ENCODE measurements at places on chromosomes 5 and 9.
A peak's percentile ranks its signal among the peaks of the same experiment; 100 is the strongest.

DNA sequence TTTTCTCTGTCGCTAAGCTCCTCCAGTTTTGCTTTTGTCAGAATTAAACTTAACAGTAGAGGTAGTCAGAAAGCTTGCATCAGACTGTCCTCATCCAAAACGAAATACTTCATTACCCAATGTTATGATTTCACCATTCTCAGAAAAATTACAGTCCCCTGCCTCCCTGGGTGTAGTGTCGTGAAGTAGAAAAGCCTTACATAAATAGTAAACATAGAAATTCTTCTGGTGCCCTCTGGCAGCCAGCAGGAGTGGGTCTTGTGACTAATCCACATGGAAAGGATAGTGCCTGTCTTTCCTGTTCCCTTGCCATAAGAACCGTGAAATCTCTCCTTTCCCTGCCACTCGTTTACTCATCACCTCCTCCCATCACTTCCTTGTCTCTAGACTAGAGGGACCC lies 230.6 kb downstream of the GNA14 start:
- no peak overlapping the region for H3K27ac ChIP-seq
- no peaks in the 10 kb centered on the region for H3K4me1 ChIP-seq
- no peak for DNase-seq
- H3K27me3 ChIP-seq: no peaks in the 10 kb centered on the region

- no peaks in the 10 kb centered on the region for H3K36me3 ChIP-seq
- H3K27ac ChIP-seq: no peak overlapping the region
- H3K4me1 ChIP-seq: no peaks in the 10 kb centered on the region
- no peak for DNase-seq
- H3K4me3 ChIP-seq: no peak overlapping the region
- H3K27me3 ChIP-seq: peaks cover 6% of the 10 kb centered on the region
These were observed 456.7 kb downstream of the TLE4 start for GRCh38 chr9:80028501-80028900.

GRCh38 chr5:143061161-143061945 lies 291.2 kb downstream of the ARHGAP26 start:
- no peak for DNase-seq
- no peaks in the 10 kb centered on the region for H3K27me3 ChIP-seq
- H3K27ac ChIP-seq: no peak overlapping the region
- H3K4me3 ChIP-seq: no peak overlapping the region
- H3K36me3 ChIP-seq: peaks cover 8% of the 10 kb centered on the region

GRCh38 chr9:38003230-38003629 lies 65.8 kb downstream of the SHB start:
- no peaks in the 10 kb centered on the region for H3K27me3 ChIP-seq
- no peaks in the 10 kb centered on the region for H3K36me3 ChIP-seq
- no peak for DNase-seq
- H3K27ac ChIP-seq: peak overlapping the region; percentile 26
- no peak overlapping the region for H3K4me3 ChIP-seq

- no peak overlapping the region for H3K27ac ChIP-seq
- H3K4me1 ChIP-seq: peaks cover 11% of the 10 kb centered on the region
- H3K27me3 ChIP-seq: no peaks in the 10 kb centered on the region
- H3K4me3 ChIP-seq: no peak overlapping the region
- no peaks in the 10 kb centered on the region for H3K36me3 ChIP-seq
These were observed 48.4 kb upstream of the GNE start for GRCh38 chr9:36306471-36307306.

GRCh38 chr5:89128906-89129625 lies 246.1 kb upstream of the MEF2C start:
- H3K4me3 ChIP-seq: no peak overlapping the region
- H3K27me3 ChIP-seq: peaks cover 4% of the 10 kb centered on the region
- no peaks in the 10 kb centered on the region for H3K4me1 ChIP-seq
- DNase-seq: no peak

DNA sequence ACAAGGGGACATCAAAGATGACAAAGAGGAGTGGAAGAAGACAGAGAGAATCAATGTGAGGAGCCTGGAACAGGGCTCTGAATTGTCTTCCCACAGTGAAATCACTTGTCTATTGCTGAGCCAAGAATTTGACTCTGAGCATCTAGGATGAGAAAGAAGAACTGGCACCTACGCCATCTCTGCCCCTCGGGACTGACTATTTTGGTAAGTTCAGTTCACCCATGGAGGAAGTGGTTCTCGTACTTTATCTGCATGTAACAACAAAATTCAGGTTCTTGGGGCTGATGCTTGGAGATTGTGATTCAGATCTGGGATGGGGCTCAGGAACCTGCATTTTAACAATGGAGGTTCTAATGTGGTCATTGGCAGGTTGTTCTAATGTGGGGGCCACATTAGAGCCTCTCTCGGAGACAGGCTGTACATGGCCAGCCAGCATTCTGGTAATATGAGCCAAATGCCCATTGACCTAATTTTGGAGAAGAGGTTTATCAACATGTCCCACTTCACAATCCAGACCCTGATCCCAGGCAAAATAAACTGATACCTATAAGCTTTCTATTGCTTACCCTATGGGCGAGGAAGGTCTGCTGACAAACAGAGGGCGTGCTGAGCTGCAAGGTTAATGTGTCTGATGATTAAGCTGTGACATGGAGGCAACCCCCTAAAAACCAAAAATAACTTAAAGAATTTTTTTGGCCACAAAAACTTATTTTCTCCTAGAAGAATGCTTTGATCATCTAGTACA lies 2.7 kb upstream of the IL12B start:
- peaks cover 40% of the 10 kb centered on the region for H3K27me3 ChIP-seq
- H3K4me1 ChIP-seq: no peaks in the 10 kb centered on the region
- H3K27ac ChIP-seq: no peak overlapping the region
- peak overlapping the region; percentile 15 for H3K4me3 ChIP-seq
- DNase-seq: no peak
- H3K36me3 ChIP-seq: no peaks in the 10 kb centered on the region

GRCh38 chr9:97470076-97470475 lies 31.4 kb upstream of the TMOD1 start:
- DNase-seq: no peak
- no peaks in the 10 kb centered on the region for H3K36me3 ChIP-seq
- peaks cover 4% of the 10 kb centered on the region for H3K27me3 ChIP-seq
- H3K27ac ChIP-seq: no peak overlapping the region

DNA sequence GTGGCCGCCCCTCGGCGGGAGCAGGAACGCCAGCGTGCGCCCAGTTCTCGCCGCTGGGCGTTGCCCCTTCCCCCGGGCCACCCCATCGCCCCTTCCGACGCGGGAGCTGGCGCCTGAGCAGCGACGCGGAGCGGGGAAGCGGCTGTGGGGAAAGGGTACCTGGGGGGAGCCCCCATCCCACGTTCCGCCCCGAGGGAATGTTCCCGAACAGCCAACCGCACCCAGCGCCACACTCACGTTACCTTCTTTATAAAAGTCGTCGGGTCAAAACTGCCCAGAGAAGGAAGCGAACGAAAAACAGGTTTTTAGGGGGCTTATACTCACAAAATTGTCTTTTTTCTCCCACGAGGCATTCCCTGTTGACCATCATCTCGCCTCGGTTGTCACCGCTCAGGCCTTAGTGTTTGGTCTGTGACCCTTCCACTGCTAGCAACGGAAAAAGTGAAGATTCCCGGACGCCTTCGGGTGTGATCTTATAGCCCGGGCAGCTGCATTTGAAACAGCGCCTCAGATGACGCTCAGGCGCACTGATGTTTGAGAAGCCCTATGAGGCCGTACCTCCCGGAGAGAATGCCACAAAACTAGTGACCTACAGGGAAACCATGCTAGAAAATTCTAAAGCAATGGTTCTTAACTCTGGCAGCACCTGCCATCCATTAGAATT lies 475 bp upstream of the GOLM1 start:
- DNase-seq: no peak
- no peaks in the 10 kb centered on the region for H3K36me3 ChIP-seq
- peaks cover 27% of the 10 kb centered on the region for H3K4me1 ChIP-seq
- peak overlapping the region; percentile 91 for H3K4me3 ChIP-seq
- peak overlapping the region; percentile 95 for H3K27ac ChIP-seq

DNA sequence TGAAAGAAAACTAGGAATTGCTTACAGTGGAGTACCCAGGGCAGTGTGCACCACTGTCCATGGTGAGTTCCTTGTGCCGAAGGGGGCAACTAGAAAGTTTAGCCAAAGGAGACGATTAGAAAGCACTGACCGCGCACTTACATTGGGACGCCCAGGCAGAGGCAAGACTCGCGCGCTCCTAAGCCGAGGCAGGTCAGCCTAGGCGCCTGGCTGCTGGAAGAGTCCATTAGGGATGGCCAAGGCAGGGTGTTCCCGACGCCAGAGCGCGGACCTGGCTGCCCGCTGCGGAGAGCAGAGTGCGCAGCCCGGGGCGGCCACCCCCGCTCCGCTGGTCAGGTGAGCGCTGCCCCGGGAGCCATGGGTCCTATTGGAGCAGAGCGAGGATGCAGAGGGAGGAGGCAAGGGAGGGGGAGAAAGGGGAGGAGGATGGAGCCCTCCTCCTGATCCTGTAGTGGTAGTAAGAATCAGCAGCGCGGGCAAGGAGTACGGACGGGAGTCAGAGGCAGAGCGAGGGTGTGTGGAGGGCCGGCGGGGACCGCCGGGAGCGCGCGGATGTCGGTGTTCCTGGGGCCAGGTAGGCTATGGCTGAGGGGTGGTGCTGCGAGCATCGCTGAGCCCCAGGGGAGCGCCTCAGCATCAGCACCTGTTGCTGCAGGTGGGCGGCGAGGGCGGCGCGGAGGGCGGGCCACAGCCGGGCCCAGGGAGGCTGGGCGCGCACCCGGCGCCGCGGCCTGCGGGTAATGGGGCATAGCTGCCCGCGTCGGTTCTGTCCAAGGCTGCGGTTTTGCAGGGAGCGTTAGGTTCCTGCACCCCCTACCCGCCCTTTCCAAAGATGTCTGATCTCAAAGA lies at the start of gene ADGRV1:
TSS of gene ADGRV1 (plus strand) at position 454 of the 849 bp plus-strand sequence. CDS start at position 553, 99 bp downstream.
- H3K36me3 ChIP-seq: no peaks in the 10 kb centered on the region
- peaks cover 4% of the 10 kb centered on the region for H3K4me1 ChIP-seq
- peak within 1 kb of the TSS; percentile 64 for H3K27ac ChIP-seq
- DNase-seq: peak; percentile 92

DNA sequence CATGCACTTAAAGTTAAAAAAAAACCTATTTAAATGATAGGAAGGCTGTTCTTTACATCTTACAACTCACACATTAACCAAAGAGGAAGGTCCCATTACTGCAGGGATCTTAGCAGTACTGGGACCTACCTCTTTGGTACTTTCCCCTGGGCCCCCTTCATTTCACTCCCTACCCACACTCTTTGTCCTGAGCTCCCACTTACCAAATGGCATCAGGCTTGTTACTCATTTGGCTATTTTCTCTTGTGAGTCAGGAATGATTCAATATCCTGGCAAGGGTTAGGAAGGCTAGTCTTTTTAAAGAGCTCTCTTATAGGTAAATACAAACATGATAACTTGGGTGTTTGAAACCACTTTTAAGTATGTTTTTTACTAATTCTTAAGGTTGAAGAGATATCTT lies 117.4 kb upstream of the ELL2 start:
- no peaks in the 10 kb centered on the region for H3K36me3 ChIP-seq
- H3K27ac ChIP-seq: no peak overlapping the region
- peaks cover 5% of the 10 kb centered on the region for H3K27me3 ChIP-seq
- peaks cover 16% of the 10 kb centered on the region for H3K4me1 ChIP-seq

- H3K36me3 ChIP-seq: no peaks in the 10 kb centered on the region
- H3K4me1 ChIP-seq: peaks cover 20% of the 10 kb centered on the region
- no peak overlapping the region for H3K27ac ChIP-seq
- H3K27me3 ChIP-seq: peaks cover 4% of the 10 kb centered on the region
- no peak for DNase-seq
These were observed 282.8 kb upstream of the TNC start for GRCh38 chr9:115400796-115401195.

DNA sequence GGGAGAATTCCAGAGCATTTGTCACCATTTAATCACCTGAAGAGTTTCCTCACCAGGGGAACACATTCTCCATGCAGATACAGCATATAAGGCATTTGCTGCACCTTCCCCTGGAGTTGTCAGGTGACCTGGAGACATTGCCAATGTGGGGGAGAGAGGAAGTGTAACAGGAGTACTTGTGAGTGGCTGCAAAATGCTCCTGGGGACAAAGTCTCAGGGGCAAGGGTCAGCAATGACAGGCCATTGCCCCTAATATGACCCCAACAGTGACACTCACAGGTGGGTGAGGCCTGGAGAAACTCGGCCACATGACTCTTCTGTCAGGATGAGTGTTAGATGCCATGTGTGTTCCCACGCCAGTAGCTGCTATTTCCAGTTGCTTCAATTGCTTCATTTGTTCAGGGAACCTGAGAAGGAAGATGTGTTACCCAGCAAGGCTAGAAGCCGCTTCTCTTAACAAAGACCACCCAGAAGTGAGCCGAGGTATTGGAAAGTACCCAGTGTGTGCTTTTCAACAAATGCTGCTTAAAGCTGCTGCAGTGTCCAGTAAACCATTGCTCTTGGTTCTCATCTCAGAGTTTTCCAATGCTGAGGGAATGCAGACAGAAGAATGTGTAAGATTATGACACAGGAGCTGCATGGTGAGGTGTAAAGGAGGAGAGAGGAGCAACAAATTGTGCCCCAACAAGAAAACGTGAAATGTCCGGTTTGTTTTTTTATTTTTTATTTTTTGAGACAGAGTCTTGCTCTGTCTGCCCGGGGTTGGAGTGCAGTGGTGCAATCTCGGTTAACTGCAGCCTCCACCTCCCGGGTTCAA lies 128.2 kb upstream of the SLC44A1 start:
- no peaks in the 10 kb centered on the region for H3K36me3 ChIP-seq
- no peaks in the 10 kb centered on the region for H3K27me3 ChIP-seq
- peaks cover 9% of the 10 kb centered on the region for H3K4me1 ChIP-seq

DNA sequence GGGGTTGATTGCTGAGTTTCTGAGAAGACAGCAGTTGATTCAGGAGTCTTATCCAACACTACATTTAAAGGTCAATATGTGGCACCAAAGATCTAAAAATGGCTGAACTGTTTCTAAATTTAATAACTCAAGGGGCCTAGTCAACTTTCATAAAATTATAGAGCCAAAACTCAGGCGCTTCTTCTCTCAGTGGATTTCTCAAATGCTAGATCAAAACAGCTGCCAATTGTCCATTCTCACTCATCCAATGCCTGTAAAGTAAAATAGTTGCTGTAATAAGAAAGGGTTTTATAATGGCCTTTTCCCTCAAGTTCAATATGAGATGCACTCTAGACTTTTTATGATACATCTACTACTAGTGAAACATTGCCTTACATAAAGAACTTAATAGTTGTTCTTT lies 26.5 kb downstream of the ADAMTSL1 start:
- DNase-seq: no peak
- peaks cover 30% of the 10 kb centered on the region for H3K4me1 ChIP-seq
- H3K27me3 ChIP-seq: no peaks in the 10 kb centered on the region
- no peak overlapping the region for H3K27ac ChIP-seq

DNA sequence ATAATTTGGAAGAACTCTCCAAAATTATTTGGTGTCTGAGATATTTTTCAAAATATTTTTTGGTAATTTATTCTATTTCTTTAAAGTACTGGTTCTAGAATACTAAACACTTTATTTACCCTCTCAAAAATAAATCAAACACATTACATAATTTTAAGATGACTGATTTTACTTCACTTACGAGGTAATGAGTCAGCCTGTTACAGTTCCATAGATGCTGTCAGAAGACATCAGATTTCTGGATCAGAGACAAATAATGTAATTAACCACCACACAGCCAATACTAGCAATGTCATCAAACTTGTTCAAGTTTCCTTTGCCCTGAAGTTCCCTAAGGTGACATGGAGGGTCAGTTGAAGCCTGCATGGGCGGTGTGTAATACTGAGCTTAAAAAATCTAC lies 106.1 kb upstream of the CDH9 start:
- H3K36me3 ChIP-seq: no peaks in the 10 kb centered on the region
- no peak overlapping the region for H3K4me3 ChIP-seq
- DNase-seq: no peak
- no peak overlapping the region for H3K27ac ChIP-seq

- peak overlapping the region; percentile 3 for H3K27ac ChIP-seq
- DNase-seq: no peak
- H3K36me3 ChIP-seq: peaks cover 11% of the 10 kb centered on the region
- peaks cover 18% of the 10 kb centered on the region for H3K27me3 ChIP-seq
- H3K4me1 ChIP-seq: peaks cover 16% of the 10 kb centered on the region
These were observed 5.4 kb downstream of the ELL2 start for GRCh38 chr5:95956021-95956899.

Data from type B pancreatic cell (in vitro differentiated cells).